ENCODE measurements at places on chromosomes 1 and 21.
A peak's percentile ranks its signal among the peaks of the same experiment; 100 is the strongest.

GRCh38 chr1:54127594-54128300 lies 25.1 kb downstream of the CDCP2 start:
- no peak for DNase-seq

DNA sequence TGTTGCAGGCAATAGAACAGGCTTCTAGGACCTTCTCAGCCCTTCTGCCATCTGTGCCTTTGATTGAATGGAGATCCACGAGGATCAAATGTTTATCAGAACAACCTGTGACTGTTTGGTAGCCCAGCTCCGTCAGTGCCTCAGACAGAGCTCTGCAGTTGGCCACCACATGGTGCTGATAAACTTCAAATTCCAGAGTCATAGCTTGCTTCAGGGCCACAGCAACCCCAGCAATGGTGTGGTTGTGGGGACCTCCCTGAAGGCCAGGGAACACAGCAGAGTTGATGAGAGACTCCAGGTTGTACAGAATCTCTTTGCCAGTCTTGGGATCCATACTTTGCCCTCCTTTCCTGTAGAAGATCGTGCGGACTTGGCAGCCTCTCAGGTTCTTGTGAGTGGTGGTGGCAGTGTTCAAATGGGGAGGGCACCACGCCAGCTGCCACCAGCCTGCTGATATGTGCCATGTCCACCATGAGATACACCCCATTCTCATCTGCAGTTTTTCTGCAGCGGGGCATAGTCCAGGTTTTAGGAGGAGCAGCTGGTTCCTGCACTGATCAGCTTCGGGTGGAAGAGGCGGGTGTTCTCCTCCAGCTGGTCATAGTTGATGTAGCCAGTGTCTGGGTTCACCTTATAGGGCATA lies 82.9 kb upstream of the ARTN start:
- DNase-seq = peak; percentile 29

DNA sequence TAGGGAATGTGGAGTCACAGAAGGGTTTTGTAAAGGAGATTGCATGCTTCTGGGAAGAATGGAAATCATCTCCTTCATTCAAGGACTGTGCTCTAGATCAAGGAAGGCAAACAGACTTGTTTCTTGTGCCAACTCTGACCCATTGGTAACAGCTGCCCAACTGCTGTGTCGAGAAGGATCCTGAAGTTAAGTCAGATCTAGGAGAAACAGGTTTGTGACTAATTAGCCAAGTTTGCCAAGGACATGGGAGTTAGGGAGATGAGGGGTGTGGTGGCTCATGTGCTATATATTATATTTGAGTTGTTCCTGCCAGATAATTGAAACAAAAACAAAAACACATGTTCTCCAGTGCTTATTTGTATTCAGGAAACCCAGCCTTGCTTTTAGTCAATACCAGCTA lies 251.2 kb upstream of the USP24 start:
- DNase-seq = no peak

DNA sequence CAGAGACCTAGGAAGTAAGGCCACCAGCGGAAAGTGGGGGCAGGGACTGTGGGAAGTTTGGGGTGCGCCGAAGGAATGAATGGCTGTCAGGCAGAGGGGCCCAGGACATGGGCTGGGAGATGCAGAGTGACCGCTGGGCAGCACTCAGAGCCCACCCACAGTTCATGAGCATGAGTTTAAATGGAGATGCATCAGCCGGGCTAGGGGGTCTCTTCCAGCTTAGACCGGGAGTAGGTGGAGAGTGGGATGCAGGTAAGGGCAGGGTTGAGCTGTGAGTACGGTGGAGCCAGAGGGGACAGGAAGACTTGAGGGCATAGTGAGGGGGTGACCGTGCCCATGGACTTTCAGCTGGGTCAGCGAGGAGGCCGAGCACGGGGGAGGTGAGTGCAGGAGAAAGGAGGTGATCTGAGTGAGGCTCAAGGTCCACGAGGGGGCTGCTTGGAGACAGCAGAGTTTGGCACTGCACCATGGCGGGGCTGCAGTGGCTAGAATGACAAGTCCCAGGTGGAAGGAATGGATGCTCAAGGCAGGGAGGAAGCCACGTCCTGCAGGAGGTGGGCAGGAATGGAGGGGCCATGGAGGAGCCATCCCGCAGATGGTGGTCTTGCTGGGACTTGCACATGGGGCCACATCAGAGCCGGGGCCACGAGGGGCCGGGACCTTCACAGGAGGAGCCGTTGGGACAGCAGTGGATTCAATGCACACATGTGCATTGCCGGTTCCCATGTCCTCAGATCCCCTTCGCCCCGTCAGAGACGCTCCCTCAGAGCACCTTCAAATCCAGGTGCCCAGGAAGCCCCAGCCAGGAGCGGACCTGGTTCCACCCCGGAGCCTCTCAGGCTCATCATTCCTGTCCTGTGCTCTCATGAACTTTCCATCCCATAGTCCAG lies 34.9 kb downstream of the UBASH3A start:
- no peak for DNase-seq

DNA sequence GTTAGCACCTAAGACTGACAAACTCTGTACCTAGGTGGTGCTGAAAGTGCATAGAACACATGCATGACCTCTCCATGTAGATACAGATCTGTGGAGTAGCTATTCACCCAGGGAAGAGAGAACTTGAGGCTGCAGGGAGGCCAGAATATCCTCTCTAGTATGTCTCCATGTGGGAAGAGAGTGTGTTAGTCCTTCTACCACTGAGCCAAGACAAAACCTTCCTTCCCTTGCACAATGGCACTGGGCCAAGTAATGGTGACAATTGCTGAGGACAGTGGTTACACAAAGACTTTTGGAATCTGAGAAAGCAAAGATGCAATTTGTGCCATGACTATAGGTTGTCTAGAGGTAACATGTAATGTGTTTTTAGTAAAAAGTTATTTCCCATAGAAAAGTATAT lies 52.3 kb downstream of the C1orf198 start:
- DNase-seq = peak; percentile 15

DNA sequence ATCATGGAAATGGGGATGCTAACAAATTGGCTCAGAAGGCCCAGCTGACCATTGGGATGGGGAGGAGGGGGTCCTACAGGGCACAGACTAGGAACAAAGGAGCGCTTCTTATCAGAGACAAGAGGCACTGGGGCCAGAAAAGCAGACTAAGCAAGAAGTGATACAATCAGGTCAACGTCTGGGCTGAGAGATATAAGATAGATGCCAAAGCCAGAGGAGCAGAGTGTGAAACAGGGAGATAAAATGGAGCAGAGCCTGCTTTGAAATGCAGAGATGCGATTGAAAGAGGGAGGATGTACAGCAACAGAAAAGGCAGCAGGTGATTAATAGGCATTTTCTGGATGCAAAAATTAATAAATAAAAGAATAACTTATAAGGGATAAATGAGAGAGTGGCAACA lies 127.5 kb upstream of the SAMSN1 start:
- no peak for DNase-seq

DNA sequence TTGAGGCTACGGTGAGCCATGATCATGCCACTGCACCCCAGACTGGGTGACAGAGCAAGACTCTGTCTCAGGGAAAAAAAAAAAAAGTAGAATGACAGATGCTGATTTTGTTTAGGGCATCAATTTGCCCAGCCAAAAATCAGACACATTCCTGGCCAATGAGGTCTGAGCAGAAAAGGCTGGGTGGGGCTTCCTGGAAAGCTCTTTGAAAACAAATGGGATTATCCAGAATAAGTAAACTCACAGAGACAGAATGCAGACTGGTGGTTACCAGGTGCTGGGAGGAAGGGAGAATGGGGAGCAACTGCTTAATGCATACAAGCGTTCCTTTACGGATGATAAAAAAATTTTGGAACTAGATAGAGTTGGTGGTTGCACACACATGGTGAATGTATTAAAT lies 10.1 kb upstream of the CITED4 start:
- DNase-seq = no peak

- DNase-seq = no peak
Observed at GRCh38 chr1:180501865-180502360, 464 bp downstream of the ACBD6 start.

Data from islet precursor cell (in vitro differentiated cells).